BE2C (cell line): ENCODE measurements at places on chromosomes 3 and 15.

DNA sequence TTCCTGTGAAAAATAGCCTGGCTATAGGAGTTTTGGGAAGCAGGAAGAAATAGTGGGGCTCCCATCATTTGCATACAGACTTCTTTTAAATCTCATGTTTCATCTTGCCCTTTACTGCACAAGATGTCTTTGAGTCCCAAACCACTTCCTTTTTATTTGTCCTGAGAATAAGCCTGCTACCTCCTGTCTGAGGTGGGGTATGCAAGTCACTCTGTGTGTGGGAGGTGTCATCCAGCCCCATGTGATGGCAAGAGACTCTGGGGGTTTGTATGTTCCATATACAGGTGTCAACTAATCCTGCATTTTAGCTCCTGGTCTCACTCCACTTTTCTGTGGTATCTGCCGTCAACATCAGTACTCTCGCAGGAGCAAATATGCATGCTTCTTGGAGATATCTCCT, 102.0 kb downstream of the OTOL1 start:
- no peak for DNase-seq

DNA sequence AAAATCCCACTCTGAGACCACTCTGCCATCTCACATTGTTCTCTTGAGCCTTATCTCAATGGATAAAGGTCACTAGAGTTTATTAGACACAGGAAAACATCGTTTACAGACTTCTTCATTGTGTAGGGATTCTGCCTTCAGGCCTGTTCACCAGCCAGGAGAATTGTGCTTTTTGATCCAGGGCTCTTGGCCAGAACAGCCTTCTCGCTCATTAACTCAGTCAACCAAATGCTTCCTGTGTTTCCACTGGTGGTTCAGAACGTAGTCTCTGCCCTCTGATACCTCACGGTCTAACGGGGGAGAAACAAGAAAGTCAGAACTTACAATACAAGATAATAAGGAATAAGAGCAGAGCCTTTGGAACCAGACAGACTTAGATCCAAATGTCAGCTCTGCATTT, 54.2 kb upstream of the TSEN2 start:
- DNase-seq: no peak

- no peak for DNase-seq
Measured at GRCh38 chr3:70360979-70361760, 48.7 kb upstream of the MDFIC2 start.

- DNase-seq: peak; percentile 39
Measured at GRCh38 chr15:68646156-68646555, 67.4 kb downstream of the CORO2B start.

DNA sequence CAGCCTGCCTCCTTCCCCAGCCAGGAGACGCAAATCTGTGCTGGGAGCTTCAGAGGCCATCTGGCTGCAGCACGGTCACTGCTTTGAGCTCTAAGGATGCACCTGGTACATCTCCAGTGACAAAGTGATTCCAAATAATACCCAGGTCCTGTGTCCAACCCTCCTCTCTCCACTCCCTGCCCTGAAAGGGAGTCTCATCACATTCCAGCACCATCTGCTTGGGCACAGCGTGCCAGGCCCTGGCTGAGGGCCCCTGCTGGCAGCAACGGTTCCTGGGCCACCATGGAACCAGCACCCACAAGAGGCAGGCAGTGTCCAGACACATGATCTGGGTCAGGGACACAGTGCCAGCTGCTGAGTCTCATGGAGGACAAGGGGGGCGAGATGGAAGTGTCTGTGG, 81.3 kb downstream of the MTHFS start:
- no peak for DNase-seq
